AG09319 (cell line): ENCODE measurements at places on chromosomes 7 and 10.
A peak's percentile ranks its signal among the peaks of the same experiment; 100 is the strongest.

GRCh38 chr10:74231375-74231774 is 80.4 kb downstream of the ADK start:
- no peak for DNase-seq

DNA sequence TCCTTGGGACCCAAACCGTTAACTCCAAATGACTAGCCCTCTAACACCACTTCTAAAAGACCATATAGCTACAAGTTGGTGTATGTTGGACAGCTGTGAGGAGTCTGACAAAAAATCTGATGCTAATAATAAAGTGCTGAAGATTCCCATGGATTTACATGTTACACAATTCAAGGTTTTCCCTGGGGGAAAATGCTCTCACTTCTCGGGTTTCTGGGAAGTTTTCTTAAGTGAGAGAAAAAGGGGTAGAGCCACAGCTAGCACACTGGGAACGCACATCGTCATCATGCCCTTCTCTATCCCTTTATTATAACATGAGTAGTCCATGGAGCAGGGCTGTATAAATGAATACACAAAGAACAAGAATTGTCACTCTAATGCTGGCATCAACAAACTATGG is 162.1 kb downstream of the CHCHD3 start:
- DNase-seq, result no peak

- no peak for DNase-seq
Observed at GRCh38 chr7:46386428-46387399, 465.6 kb upstream of the IGFBP3 start.

- peak; percentile 3 for DNase-seq
Observed at GRCh38 chr7:22001345-22002004, 55.8 kb upstream of the CDCA7L start.

DNA sequence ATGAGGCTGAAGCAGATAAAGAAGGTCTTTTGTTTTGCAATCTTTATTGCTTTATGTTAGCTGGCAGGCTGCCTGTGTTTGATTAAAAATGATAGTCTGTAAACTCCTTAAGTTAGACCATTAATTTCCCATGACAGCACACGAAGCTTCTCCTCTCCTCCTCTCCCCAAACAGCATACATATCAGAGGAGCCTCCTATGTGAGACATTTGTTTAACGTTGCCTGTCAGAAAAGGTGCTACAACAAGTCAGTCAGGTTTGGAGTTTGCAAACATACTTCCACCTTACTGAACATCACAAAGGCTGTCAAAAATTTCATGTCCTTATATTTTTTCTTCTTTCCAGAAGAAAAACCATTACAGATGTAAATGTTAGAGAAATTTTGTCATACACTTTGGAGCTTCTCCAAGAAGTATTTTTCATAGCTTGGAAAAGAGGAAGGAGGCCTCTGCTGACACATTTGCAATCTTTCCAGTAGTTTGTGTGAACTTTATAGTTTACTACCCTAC is 393.1 kb downstream of the EXOC4 start:
- no peak for DNase-seq

- DNase-seq, result no peak
Observed at GRCh38 chr10:78729366-78729765, 339.4 kb upstream of the ZMIZ1 start.

DNA sequence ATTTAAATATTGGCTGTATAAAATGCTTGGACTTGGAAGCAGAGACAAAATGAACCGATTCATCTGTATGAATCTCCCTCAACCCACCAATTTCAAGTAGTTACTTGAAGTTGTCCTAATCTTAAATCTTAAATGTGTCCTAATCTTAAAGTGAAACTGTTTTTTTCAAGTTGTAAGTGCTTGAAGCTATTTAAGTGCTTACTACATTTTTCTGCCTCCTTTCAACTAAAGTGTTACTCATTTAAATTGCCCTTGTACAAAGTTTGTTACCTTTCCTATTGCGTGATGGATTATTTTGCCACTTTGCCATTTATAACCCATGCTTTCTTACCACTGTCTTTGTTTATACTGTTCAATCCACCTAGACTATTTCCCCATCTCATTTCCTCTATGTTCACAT is 2.8 kb downstream of the BCAP29 start:
- DNase-seq, result no peak

DNA sequence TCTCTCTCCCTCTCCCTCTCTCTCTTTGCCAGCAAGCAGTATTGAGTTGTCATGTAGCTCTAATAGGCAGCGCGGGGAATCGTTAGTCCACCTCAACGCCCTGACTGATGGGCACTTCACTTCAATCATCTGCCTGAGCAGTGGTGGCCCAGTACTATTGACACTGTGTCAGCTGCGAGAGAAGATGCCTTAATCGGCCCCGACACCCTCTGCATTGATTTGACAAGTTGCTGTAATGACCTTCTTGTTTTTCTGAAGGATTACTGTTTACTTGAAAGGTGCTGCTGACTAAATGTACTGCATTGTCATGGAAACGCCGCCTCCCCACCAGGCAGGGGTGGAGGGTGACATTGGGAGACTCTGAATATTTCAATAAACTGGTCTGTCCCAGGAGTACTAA is 913.8 kb downstream of the KCNMA1 start:
- no peak for DNase-seq

DNA sequence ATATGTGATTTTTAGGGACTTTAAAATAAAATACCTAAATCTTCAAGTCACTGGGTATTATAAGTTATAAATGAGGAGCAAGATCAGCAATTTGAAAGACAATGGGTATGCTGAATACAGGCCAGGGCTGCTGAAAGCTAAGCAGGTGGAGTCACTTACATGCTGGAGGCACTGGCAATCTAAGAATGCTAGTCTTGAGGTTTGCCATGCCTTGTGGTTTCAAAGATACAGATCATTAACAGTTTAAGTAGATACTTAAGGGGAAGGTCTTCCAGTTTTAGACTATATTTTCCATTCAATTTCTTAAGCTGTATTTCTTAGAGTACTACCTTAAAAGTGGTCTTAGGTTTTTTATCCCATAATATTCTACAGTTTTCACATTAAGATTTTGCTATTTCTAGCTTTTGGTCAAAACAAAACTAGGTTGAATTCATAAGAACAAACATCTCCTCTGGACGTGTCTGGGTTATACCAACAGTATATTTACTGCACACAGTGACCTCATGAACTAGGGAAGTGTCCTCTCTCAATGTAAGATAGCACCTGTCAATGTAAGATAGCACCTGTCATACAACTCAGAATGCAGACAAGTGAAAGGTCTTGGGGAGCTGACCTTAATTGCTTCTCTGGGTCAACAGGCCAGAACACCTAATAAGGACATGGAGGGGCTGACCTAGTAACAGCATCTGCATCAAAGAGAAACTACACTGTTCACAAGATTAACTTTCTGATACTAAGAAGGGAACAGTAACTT is 2.0 kb downstream of the SRI start:
- no peak for DNase-seq

DNA sequence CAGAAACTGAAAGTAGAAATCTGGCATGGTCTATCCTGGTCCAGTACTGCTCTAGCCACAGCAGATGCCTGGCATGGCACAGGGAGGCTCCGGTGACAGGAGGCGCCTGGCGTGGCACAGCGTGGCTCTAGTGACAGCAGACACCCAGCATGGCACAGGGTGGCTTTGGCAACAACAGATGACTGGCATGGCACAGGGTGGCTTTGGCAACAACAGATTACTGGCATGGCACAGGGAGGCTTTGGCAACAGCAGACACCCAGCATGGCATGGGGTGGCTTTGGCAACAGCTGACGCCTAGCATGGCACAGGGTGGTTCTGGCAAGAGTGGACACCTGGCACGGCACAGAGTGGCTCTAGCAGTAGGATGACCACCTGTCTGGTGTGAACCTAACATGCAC is 480.5 kb upstream of the FOXK1 start:
- no peak for DNase-seq

DNA sequence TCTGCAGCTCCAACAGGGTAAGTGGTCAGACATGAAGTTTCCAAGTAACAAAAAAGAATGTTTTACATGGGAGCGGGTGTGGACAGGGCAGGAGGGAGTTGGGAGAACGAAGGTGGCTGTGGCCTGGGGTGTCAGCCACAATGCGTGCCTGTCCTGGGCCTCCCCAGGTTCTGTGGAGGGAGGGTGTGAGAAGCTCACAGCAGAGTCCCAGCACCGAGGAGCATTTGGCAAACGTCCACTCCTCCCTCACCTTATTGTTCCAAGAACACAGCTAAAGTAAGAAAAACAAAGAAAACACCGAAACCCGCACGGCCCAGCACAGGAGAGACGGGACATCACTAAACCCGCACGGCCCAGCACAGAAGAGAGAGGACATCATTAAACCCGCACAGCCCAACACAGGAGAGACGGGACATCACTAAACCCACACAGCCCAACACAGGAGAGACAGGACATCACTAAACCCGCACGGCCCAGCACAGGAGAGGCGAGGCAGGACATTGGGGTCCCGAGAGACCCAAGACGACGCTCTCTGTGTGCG is 226.4 kb downstream of the MAD1L1 start:
- no peak for DNase-seq

DNA sequence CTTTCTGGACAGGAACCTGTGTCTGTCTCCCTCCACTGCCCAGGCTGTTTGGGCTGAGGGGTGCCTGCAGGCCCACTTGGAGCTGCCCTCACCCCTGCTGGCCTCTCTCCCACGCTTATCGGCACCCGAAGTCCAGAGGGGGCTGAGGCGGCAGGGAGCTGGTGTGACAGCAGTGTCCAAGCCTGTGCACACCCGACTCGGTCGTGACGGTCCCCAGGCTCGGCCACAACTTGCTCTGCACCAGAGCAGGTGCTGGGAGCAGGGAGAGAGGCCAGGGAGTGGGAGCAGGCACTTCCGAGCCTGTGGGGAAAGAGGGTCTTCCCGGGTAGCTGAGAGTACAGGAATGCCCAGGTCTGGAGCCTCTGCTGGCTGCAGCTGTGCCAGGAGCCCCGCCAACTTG is 23.0 kb downstream of the INPP5F start:
- DNase-seq, result no peak

GRCh38 chr10:79105150-79105739 is 36.5 kb downstream of the ZMIZ1 start:
- DNase-seq, result no peak

GRCh38 chr10:87093632-87094372 is 841 bp downstream of the GLUD1 start:
- DNase-seq, result no peak

- DNase-seq, result no peak
Observed at GRCh38 chr10:8614054-8614565, 559.6 kb downstream of the GATA3 start.

GRCh38 chr10:3924344-3924743 is 139.3 kb upstream of the KLF6 start:
- DNase-seq, result no peak

GRCh38 chr7:133395551-133395950 is 142.7 kb downstream of the EXOC4 start:
- DNase-seq, result no peak

DNA sequence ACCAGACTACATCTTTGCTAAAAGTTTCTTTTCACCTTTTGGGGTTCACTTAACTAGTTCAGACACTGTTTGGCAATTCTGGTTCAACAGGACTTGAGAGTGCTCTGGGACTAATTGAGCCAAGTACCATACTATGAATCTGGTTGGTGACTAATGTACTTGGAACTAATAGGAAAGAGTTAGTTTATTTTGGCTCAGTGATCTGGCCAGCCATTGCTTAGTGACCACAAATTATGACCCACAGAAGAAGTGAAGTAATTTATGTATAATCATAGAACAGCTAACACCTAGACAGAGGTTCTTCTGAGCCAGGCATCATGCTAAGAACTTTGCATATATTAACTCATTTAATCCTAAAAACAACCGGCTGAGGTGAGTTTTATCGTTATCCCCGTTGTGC is 126.5 kb upstream of the JCAD start:
- peak; percentile 72 for DNase-seq

- DNase-seq, result no peak
Observed at GRCh38 chr7:77399816-77400215, 16.3 kb downstream of the GSAP start.

DNA sequence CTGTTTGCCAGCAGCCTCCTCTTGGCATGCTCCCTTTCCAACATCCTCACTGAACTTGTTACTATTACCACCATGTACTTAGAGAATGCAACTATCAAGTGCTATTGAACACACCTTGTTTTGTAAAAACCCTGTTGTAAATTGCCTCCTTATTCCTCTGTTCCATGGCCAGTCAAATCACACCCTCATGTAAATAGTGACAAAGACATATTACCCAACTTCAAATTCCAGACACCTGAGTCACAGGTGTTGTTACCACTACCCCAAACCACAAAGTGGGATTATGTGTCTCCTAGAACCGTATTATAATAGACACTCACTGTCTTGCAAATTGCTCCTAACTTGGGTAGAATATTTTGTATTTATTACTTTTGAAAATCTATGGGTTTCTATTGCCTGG is 263.2 kb upstream of the C7orf33 start:
- no peak for DNase-seq

- no peak for DNase-seq
Observed at GRCh38 chr7:140990193-140990962, 24.4 kb downstream of the MRPS33 start.

DNA sequence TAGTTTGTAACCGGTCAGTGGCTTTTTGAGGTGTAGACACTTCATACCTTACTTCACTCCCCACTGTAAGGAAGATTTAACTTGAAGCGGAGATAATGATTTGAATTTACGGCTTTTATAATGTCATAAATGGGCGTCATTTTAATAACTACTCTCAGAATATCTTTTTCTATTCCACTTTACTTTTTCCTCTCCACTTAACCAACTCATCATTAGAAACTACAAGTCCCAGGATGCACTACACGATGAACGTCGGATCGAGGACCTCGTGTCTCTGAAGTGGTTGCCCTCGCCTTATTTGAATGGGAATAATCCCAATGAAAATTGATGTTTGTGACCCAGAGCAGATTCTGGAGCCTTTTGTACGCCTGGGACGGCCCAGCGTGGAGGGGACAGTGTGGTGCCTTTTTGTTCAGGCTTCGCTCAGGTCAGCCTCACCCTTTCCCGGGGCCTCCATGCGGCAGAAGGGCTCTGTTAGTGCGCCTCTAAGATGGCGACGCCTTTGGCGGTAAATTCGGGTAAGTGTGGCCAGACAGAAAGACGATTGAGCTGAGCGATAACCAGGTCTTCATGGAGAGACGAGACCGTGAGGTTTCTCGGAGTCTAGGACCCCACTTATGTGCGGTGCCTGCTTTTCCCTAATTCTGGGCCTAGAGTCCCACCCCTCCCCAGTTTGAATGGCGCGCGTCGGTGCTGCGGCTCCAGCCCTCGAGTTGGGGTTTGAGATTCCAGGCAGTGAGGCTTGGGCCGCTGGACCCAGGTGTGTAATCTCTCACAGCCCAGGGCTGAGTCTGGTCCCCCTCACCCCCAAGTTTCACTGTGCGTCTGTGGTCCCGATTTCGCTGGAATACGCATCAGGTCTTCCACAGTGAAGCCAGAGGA is at the start of gene NUP205:
NUP205 (plus strand) TSS at position 463 of the 882 bp plus-strand sequence; CDS start at position 491, 28 bp downstream.
- peak; percentile 45 for DNase-seq

DNA sequence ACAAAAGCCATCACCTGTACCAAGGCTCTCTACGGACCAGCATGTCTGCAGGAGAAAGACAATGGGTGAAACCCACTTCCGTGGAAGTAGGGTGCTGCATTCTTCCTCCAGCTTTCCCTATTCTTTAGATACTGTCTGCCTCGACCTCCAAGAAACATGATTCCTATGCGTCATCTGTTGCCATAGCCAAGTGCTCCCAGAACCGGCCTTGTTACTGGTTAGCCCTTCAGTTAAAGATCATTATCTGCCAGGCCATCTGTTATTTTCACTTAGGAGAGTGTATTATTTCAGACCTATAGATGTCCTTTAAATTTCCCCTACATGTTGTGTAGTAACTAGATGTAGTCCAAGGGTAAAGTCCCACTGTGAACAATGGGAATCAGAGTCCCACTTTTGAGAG is 89.0 kb upstream of the KIAA1217 start:
- no peak for DNase-seq

- DNase-seq, result no peak
Observed at GRCh38 chr7:150957133-150958020, 20.7 kb downstream of the KCNH2 start.
